Activated CD4-positive, alpha-beta T cell treated with anti-CD3 and anti-CD28 coated beads, Interleukin-2, Interleukin-6, amounts not matched to agents 100 ng/mL and 50 ng/mL, durations not matched to agents 16 hours and 8 hours (primary cell): ENCODE measurements at places on chromosomes 6 and 20.

GRCh38 chr20:37941332-37941731, 38.4 kb downstream of the VSTM2L start:
- no peak for DNase-seq

DNA sequence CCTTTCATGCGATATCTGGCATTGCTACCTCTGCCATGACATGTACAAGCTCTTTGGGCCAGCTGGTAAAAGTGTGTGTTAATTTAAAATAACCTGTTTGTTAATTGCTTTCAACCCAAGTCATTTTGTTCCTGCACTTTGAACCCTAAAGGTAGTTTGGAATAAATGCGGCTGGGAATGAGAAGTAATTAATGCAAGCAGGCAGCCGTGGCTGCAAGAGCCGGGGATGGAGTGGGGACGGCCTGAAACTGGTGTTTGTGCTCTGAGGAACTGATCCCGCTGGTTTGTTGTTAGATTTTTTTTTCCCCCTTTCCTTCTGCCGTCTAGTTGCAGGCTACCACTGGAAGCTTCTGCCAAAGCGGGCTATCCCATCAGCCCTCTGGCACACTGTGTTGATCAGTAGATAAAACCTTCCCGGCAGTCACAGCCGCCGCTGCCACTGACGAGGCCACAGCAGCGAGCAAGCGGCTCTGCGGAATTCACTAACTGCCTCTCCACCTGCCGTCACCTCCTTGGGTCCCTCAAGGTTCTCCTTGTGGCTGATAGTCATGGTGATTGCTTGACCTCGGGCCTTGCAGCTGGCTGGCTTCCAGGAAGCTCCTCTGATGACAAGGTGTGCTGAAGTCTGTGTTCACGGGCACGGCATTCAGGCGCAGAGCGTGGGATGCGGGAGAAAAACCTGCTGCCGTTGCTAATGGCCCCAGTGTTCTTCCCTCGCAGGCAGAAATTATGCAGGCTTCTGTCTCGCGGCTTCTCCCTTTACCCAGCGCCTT, 315.9 kb downstream of the TFAP2A start:
- no peak for DNase-seq

DNA sequence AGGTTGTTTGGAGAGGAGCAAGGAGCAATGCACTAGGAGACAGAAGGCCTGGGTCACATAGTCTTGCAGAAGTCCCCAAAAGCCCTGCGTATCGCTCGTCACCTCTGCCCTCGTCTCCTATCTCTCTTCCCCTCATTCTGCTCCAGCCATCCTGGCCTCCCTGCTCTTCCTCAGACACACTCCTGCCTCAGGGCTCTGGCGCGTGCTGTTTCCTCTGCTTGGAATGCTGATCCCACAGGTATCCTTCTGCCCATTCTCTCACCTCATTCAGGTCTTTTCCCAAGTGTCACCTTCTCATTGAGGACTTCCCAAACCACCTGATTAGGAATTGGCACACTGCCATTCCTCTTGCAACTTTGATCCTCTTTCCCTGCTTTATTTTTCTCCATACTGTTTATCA, 9.0 kb upstream of the SLC2A10 start:
- DNase-seq = no peak

- no peak for DNase-seq
Measured at GRCh38 chr6:131381052-131381708, 191.8 kb upstream of the ARG1 start.

- no peak for DNase-seq
Measured at GRCh38 chr6:147195987-147196386, 8.2 kb upstream of the STXBP5 start.

- no peak for DNase-seq
Measured at GRCh38 chr6:158911746-158912480, 88.1 kb downstream of the RSPH3 start.

GRCh38 chr20:38152175-38152620, 12.9 kb downstream of the TGM2 start:
- no peak for DNase-seq
